ENCODE measurements at places on chromosomes 7 and 10.

DNA sequence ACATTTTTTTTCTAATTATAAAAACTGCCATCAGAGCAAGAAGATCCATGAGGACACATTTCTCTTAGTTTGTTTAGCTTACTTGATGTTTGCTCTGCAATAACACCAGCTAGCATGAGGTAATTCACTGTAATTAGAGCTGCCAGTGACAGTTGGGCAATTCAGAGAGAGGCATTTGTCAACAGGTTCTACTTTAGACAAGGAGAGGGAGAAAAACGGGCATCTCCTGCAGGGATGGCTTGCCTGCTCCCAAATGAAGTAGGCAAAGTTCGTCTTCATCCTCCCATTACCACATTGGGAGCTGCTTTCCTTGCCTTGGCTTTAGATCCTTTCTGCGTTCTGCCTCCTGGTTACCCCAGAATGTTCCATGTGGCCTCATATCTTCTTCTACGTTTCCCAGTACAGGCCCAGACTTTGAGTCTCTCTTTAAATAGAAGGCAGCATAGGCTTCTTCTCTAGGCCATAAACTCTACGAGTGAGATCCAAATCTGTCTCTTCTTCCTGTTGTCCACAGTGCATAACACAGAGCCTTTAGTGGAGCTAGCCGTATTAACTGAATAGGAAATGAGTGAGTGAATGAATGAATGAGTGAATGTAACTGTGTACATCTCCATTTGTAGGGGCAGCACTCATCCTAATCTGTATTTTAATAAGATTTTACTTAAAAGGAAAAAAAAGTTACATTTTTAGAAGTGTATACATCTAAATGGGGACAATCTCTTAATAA is 21.2 kb downstream of the ASB15 start:
- no peaks in the 10 kb centered on the region for H3K36me3 ChIP-seq
- no peak overlapping the region for H3K27ac ChIP-seq
- no peak for DNase-seq
- no peak overlapping the region for H3K4me3 ChIP-seq
- no peaks in the 10 kb centered on the region for H3K4me1 ChIP-seq

- peak overlapping the region; percentile 59 for H3K4me3 ChIP-seq
- H3K27me3 ChIP-seq: no peaks in the 10 kb centered on the region
- H3K36me3 ChIP-seq: no peaks in the 10 kb centered on the region
Observed at GRCh38 chr7:115476671-115477181, 553.8 kb downstream of the TFEC start.

- no peak for DNase-seq
- H3K36me3 ChIP-seq: no peaks in the 10 kb centered on the region
- H3K4me3 ChIP-seq: no peak overlapping the region
- H3K27ac ChIP-seq: no peak overlapping the region
- no peaks in the 10 kb centered on the region for H3K27me3 ChIP-seq
- no peaks in the 10 kb centered on the region for H3K4me1 ChIP-seq
Observed at GRCh38 chr7:69177461-69177861, 420.8 kb upstream of the AUTS2 start.

GRCh38 chr7:119868387-119868786 is 404.6 kb upstream of the KCND2 start:
- no peak overlapping the region for H3K27ac ChIP-seq
- H3K4me3 ChIP-seq: no peak overlapping the region
- H3K27me3 ChIP-seq: no peaks in the 10 kb centered on the region
- DNase-seq: no peak
- H3K4me1 ChIP-seq: no peaks in the 10 kb centered on the region

DNA sequence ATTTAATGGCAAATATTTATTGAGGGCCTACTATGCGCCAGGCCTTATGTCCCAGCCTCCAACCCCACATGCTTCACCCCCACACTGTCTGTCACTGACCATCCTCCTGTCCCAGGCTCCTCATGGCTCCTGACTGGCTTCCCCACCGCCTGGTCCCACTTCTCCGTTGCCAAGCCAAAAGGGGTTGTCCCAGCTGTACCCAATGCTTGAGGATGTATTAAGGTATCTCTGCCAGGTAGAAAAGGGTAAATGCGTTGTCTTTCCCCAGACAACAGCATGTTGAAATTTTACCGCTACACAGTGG is 168.8 kb upstream of the FRMD4A start:
- H3K27me3 ChIP-seq: no peaks in the 10 kb centered on the region
- DNase-seq: no peak
- H3K4me3 ChIP-seq: no peak overlapping the region
- no peaks in the 10 kb centered on the region for H3K36me3 ChIP-seq
- H3K27ac ChIP-seq: no peak overlapping the region

GRCh38 chr7:14228341-14228740 is 238.9 kb upstream of the ETV1 start:
- DNase-seq: no peak
- no peak overlapping the region for H3K27ac ChIP-seq
- no peaks in the 10 kb centered on the region for H3K4me1 ChIP-seq
- H3K27me3 ChIP-seq: no peaks in the 10 kb centered on the region

- H3K36me3 ChIP-seq: no peaks in the 10 kb centered on the region
- H3K4me1 ChIP-seq: no peaks in the 10 kb centered on the region
- H3K27ac ChIP-seq: no peak overlapping the region
- no peak for DNase-seq
Observed at GRCh38 chr7:25812086-25812850, 339.7 kb upstream of the NFE2L3 start.

DNA sequence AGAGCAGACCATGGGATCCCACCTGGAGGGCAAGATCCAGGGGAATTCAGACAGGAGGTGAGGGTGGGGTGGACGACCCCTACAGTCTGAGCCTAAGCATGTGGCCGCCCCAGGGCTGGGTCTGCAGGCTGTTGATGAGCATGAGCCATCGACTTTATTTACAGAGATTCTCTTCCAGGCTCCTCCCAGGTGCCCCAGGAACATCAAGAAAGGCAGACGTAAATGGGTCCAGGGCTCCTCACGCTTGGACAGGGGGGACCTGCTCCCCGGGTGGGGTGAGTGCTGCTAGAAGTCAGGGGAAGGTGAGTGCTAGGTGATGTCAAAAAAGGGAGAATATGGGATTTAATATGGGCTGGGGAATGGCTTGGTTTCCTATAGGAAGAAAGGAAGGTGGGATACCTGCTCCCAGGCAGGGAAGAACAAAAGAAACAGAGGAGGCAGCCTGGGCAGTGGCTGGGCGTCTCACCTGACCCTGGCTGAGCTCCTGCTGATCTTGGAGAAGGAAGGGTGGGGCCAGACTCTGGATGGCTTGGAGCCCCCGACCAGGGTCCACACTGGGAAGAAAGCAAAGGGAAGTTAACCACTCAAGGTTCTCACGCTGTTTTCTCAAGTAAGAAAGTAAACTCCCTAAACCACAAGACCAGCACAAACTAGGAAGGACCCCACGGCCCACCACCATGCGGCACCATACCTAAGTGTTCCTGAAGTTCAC is 162.1 kb upstream of the SHH start:
- no peak overlapping the region for H3K27ac ChIP-seq
- no peaks in the 10 kb centered on the region for H3K36me3 ChIP-seq
- no peak for DNase-seq

- no peak for DNase-seq
- no peak overlapping the region for H3K27ac ChIP-seq
- H3K36me3 ChIP-seq: no peaks in the 10 kb centered on the region
- no peak overlapping the region for H3K4me3 ChIP-seq
Observed at GRCh38 chr7:117071551-117071950, 118.2 kb downstream of the ST7 start.

DNA sequence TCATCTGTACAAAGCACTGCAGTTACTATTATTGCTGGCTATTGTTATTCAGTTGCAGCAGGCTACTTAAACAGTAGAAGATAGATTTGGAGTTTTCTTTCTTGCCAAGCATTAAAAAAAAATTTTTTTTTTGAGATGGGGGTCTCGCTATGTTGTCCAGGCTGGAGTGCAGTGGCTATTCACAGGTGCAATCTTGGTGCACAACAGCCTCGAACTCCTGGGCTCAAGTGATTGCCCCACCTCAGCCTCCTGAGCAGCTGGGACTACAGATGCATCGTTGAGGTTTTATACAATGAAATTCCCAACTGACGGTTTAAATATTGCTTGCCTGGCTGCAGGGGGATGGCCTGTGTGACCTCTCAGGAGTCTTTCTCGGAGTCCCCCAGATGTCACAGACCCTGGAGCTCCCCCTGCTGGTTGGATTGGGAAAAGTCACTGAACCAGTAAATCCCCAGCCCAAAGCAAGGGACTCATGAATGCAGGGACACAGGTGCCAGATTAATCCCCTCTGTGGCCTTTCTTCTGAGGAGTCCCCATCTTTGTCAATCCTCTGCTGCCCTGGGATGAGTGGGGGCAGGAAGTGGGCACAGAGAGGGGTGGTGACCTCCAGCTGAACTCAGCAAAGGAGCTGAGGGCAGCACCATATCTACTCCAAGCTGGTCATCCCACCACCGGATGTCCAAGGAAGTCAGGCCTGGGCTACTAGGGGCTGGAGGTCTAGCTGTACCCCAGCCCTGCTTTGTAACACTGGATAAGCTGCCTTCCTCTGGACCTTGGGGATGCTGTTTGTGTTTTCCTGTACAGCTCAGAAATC is 149.6 kb downstream of the C10orf105 start:
- H3K27me3 ChIP-seq: no peaks in the 10 kb centered on the region
- peak; percentile 54 for DNase-seq
- no peak overlapping the region for H3K4me3 ChIP-seq
- no peak overlapping the region for H3K27ac ChIP-seq

DNA sequence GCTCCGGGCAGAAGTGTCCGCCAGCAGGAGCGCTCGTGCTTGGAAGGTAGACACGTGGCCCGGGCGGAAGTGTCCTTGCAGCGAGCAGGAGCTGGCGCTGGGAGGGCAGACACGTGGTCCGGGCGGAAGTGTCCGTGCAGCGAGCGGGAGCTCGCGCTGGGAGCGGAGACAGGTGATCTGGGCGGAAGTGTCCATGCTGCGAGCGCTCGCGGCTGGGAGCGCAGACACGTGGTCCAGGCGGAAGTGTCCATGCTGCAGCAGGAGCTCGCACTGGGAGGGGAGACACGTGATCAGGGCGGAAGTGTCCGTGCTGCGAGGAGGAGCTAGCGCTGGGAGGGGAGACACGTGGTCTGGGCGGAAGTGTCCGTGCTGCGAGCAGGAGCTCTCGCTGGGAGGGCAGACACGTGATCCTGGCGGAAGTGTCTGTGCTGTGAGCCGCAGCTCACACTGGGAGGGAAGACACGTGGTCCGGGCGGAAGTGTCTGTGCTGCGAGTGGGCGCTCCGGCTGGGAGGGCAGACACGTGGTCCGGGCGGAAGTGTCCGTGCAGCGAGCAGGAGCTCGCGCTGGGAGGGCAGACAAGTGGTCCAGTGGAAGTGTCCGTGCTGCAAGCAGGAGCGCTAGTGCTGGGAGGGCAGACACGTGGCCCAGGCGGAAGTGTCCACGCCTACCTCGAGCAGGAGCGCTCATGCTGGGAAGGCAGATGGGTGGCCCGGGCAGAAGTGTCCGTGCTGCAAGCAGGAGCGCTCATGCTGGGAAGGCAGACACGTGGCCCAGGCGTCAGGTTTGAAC is 41.1 kb upstream of the PRKAR1B start:
- no peak overlapping the region for H3K27ac ChIP-seq
- H3K27me3 ChIP-seq: no peaks in the 10 kb centered on the region
- no peaks in the 10 kb centered on the region for H3K4me1 ChIP-seq
- peaks cover 19% of the 10 kb centered on the region for H3K36me3 ChIP-seq
- no peak overlapping the region for H3K4me3 ChIP-seq
- no peak for DNase-seq

- no peak for DNase-seq
- H3K27me3 ChIP-seq: peaks cover 6% of the 10 kb centered on the region
- H3K4me3 ChIP-seq: peak overlapping the region; percentile 41
- no peaks in the 10 kb centered on the region for H3K36me3 ChIP-seq
Observed at GRCh38 chr7:4682621-4683042, 537 bp downstream of the FOXK1 start.

Measured in iPS DF 6.9 (cell line).